G401 (cell line): ENCODE measurements at places on chromosomes 2 and 18. TPM values are rescaled to one million over a fixed set of nuclear protein-coding genes. Genes with fewer than 3 reads are reported as not detected.

DNA sequence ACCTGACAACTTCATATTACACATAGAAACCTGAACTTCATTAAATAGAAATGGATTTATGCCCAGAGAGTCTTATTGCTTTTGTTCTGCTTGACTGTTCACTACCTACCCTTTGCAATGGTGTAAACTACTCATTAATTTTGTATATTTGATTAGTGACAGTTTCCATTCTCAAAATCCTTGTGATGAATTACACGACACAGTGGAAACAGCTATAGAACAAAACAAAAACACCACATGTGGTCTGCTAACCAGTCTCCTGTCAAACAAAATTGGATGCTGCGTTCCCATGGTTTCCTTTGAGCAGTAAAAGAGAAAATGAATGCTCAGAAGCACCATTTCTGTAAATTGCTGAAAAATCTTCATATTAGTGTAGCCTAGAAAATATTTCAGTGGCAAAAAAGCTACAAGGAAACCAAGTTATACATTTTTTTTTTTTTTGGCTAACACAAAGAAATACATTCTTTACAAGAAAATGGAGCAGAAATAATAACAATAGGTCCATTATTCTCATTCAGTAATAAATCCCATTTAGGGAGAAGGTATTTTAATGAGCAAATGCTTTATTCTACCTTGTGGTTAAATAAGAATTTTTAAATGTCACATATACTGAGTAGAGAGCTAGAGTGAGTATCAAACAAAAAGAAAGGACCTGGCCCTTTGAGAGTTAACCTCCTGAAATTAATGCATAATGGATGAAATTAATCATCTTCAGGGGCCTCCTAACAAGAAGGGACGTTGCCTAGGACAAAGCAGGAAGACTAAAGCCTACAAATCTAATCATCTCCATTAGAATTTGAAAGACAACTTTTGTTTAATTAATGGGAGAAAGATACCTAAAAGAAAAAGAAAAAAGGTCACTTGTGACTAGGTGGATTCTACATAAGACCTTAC is 355.1 kb upstream of the ZC3H15 start:
- no peak for DNase-seq

PROKR1 gene
- total RNA-seq, result not detected in 2 replicates

GRCh38 chr18:14117606-14118005 is 14.6 kb downstream of the ZNF519 start:
- DNase-seq, result no peak

GRCh38 chr18:55384551-55385275 is 203.3 kb downstream of the TCF4 start:
- no peak for DNase-seq

DNA sequence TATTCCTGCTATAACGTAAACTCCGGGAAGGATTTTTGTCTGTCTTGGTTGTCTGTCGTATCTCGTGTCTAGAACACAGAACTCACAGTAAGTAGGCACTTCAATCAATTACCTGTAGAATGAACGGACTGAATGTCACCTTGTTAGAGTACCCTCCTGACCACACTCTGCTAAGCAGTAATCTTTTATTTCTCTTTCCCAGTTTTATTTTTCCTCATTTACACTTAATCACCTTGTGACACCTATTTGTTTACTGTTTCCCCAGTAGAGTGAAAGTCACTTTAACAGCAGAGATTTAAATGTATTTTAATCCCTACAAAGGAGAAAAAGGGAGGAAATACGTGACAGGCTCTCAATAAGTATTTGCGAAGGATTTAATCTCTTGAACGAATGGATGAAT is 514 bp upstream of the EPB41L5 start:
- no peak for DNase-seq

DNA sequence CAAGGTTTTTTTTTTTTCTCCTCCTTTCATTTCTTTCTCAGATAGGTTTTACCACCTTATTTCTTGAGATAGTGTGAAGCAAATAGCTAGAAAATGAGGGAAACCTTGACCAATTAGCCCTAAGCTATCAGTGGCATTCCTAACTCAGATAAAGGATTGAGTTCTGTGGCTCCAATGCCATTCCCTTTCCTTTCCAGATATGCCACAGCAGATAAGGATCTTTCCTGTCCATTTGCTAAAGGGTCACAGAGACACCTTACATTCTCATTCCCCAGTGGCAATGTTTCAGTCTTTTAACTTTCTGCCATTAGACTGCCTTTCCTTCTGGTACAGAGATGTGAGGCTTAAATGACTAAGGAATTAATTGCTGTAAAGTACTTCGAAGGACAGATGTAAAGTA is 81.7 kb downstream of the MGAT5 start:
- no peak for DNase-seq

DGUOK gene
- total RNA-seq, result 57.2 and 68.9 TPM in 2 replicates

DLX1 gene
- total RNA-seq, result 21.8 and 26.2 TPM in 2 replicates

DNA sequence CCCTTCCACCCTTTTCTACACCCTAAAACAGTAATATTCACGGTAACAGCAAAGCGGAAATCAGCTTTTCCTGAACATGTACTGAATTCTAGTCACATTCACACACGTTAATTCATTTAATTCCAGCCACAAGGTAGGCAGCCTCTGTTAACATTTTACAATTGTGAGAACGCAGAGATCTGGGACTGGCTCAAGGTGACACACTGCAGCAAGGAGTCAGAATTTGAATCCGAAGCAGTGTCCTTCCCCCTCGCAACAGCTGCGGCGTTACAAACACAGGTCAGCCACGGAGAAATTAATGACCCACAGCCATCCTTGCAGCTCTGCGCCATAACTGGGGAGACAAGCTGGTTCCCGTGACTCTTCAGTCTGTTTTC is 818 bp upstream of the SLC20A1 start:
- DNase-seq, result no peak

DNA sequence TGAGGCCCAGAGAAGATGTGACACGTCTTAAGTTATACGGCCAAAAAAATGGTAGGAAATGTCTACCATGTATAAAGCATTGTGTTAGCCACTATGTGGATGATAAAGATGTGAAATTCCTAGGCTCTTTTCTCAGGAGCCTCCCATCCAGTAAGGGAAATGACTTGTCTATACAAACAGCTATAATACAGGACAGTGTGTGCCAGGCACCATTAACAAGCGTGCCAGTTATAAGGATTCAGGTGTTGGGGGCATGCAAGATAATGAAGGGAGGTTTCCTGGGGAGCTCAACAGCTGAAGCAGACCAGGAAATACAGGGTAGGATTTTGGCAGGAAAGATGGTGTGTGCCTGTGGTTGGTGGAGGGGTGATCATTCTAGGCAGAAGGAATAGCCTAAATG is 37.6 kb downstream of the ALPK2 start:
- no peak for DNase-seq

LAMA1 gene
- total RNA-seq, result 0.03 and 0.31 TPM in 2 replicates
